Bone marrow (tissue), 2 donors: ENCODE measurements at places on chromosomes 5 and 9.

DNA sequence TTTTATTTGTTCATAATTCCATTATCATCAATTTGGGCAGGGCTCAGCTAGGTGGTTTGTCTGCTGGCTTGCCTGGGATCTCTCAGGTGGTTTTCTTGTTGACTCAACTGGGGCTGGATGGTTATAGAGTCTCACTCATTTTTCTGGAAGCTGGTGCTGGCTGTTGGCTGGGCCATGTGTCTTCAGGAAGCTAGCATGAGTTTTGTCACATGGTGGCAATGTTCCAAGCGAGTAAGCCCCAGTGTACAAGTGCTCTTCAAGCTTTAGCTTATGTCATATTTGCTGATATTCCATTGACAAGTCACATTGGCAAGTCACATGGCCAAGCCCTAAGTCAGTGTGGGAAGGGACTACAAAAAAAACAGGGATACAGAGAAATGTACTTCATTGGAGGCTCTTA, 2.3 kb upstream of the RASEF start:
- DNase-seq: no peak

- no peak for DNase-seq
Measured at GRCh38 chr9:138014563-138014945, 137.0 kb downstream of the CACNA1B start.

DNA sequence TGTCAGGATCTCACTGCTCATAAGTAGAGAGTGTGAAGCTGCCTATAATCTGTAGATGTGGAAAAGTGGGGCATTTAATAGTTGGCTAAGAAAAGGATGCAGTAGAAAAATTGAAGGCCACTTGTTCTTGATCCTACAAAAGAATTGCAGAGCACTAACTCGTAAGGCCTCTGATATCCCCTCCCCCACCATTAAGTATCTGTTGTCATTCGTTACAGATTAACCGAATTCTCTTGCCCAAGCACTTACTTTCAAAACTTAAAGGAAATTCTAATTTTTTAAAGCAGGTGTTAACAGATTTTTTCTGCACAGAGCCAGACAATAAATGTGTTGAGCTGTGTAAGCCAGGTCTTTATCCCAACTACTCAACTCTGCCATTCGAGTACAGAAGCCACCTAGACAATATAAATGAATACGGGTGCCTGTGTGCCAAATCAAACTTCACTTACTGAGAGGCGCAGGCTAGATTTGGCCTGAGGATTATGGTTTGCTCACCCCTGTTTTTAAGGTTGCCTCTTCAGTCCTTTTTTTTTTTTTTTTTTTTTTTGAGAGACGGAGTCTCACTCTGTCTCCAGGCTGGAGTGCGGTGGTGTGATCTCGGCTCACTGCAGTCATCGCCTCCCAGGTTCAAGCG, 234.8 kb downstream of the RFK start:
- DNase-seq: no peak

DNA sequence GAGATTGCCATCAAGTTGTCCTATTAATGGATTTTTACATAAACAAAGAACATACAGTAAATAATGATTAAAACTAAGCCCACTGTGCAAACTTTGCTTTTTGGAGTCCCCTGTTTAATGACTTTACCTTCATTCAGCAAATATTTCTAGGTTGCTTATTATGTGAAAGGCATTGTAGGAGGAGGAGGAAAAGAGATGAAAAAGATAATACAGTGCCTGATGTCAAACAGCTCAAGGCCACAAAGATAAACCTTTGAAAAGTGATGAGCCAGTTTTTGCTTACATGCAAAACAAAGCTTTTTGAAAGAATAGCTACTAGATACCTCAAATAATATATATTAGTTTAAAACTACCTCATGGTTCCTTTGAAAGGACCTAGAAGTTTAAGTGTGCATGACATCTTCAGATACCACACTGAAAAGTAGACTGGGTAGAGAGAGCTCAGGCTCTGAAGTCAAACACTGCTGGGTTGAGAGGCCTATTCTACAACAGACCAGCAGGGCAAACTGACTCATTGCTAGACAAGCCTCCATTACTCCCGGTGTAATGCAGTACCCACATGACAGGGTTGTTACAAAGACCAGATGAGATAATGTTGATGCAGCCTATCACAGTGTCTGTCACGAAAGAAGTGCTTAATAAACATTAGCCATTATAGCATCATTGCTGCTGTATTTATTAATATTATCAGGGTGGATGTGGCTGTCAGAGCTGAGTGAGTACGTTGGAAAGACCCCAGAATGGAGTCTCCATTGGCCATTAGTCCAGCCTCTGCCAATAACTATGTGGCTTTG, 11.8 kb downstream of the DEPDC1B start:
- no peak for DNase-seq

GRCh38 chr9:121317737-121318630, 50.0 kb downstream of the GSN start:
- DNase-seq: no peak

GRCh38 chr5:154331924-154332323, 113.9 kb upstream of the SAP30L start:
- no peak for DNase-seq

GRCh38 chr5:10243660-10244240, 5.9 kb downstream of the ATPSCKMT start:
- DNase-seq: no peak

- no peak for DNase-seq
Measured at GRCh38 chr5:22968386-22968785, 115.2 kb upstream of the CDH12 start.

DNA sequence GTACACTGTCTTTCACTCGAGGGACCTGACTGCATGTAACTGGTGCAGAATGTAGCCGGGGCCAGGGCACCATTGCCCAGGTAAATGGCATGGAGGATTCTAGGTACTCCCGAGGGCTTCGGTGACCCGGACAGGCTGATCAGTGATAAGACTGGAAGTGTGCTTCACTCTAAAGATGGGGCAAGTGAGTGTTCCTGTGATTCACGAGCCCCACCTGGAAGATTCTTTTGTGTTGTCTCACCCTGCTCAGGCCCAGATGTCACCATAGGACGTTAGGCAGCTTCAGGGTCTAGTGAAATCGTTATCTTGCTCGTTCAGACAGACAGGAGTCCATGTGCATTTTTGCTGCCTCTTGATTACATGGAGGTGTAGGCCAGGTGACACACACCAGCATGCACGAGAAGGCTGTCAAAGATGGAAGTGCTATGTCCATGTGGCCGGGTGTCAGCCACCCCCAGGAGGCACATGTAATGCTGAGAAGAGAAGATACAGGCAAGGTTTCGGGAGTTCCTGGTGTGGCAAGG, 73.9 kb downstream of the WNK2 start:
- no peak for DNase-seq
